Central memory CD8-positive, alpha-beta T cell (primary cell): ENCODE measurements at places on chromosomes 2 and 18.

DNA sequence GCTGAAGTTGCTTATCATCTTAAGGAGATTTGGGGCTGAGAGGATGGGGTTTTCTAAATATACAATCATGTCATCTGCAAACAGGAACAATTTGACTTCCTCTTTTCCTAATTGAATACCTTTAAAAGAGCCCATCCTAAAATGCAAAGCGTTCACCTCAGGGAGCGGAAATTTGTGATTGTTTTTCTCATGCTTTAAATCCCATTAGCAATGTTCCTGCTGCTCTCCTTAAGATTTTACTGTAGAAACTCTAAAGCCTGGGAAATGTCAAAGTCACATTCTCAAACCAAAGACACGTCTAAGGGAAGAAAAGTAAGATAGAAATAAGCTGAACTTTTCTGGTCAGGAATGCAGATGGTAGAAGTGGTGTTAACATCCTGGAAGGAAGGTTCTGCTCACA lies 285.8 kb upstream of the MAP2 start:
- DNase-seq: no peak

- DNase-seq: no peak
These were observed 133.5 kb downstream of the TFCP2L1 start for GRCh38 chr2:121151311-121152109.

DNA sequence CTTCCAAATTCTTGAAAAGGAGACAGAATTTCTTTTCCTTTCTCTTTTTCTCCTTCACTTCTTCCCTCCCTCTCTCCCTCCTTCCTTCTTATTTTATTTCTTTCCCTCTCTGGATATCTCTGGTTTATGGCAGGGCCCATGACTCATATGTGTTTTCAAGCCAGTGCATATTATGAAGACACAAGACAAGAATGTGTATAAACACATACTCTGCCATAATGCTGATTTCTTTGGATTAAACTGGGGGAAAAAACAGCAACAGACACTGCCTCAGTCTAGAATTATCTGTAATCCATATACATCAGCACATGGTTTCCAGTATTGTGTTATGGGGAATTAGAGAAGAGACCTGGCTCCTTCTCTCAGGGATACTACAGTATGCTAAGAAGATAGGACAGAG lies 82.8 kb upstream of the CPO start:
- no peak for DNase-seq

DNA sequence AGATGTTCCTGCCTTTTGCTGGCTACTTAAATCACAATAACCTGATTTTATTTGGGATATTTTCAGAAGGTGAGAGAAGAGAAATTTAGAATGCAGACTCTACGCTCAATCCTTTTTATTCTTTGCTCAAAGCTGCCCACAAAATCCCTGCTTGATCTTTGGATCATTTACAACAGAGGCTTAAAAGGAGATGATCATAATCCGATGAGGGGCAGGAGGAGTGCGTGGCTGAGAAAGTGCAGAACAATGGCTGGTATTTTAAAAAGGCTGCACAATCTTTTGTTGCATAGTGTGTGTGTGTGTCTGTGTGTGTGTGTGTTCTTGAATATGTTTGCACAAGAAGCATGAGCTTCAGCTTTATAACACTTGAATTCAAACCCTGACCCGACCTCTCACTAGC lies 256.3 kb upstream of the MYT1L start:
- no peak for DNase-seq

DNA sequence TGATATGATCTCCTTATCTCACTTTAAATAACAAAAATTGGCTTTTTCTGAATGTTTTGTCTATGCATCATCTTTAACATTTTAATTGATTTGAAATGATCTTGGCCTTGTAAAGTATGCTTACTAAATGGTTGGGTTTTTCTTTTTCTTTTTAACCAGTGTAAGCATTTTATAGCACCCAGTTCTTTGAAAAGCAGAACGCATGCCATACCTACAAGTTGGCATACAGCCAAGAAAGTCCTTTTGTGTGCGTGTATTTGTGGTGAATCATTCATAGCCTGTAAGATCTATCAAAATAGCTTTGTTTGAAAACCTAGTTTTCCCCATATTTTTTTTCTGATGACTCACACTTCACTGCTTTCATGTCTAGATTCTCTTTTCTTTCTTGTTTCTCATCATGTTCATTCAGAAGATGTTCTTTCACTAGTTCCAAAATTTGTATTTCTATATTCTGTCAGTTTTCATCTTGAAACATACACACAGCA lies 4.1 kb upstream of the VRK2 start:
- DNase-seq: no peak

DNA sequence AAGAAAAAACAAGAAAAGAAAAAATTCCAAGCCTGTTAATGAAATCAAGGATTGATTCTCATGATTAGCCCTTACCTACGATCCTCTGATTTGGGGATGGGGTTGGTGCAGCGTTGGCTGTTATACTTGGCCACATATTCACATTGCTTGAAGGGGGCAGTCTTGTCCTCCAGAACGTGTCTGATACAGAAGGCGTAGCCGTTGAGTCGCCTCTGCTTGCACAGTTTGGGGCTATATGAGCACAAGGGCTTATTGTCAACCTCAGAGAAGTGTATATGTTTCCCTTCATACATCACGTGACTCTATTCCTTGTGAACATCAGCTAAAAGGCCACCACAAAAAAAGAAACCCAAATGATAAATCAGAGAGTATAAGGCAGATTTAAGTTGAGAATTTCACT lies 23.2 kb downstream of the INO80D start:
- DNase-seq: no peak

DNA sequence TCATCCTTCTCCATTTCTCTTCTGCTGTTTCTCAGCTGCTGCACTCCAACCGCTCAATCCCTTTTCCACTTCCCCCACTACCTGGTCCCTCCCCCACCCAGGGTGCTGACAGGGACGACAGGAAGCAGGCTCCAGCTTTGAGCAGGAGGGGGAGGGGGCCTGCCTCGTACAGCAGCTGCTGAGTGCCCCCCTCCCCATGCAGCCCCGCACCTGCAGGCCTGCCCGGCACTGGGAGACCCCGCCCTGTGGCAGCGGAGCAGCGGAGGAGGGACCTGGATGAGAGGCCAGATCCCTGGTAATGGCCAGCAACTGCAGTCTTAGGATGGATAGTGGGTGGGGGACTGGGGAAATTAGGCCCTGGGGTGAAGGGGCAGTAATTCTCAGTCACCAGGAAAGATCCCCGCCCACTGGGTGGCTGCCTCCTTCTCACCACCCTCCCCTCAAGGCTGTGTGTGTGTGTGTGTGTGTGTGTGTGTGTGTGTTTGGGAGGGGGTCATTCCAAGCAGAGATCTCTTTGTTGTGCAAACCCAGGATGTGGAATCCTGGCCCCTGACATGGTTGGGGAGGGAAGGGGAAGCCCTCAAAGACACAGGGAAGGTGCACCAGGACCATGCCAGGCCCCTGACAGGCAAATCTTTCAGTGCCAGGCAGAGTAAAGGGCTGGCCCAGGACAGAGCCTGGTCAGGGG lies 6.8 kb upstream of the CRYBA2 start:
- no peak for DNase-seq

GRCh38 chr2:67663776-67664175 lies 266.6 kb downstream of the ETAA1 start:
- no peak for DNase-seq

- no peak for DNase-seq
These were observed 397.1 kb downstream of the ERBB4 start for GRCh38 chr2:212141499-212141898.

DNA sequence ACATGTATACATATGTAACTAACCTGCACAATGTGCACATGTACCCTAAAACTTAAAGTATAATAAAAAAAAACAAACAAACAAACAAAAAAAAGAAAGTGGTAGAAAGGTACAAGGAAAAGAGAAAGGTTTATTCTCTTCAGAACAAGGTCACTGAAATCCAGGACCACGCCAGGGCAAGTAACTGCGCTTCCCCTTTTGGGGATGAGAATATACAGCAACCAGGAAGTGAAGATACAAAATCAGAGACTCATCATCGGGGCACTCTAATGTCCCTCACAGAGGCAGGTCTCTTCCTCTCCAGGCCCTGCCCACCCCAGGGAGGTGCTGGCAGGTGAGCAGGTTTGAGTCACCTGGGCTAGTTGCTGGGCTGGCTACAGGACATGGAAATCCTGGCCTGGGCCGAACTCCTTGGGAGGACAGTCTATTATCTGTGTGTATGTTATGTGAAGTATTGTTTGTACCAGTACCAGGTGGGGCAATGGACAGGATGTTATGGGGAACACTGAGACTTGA lies 100.4 kb upstream of the GPR45 start:
- DNase-seq: no peak

- DNase-seq: no peak
These were observed 42.0 kb downstream of the NEURL3 start for GRCh38 chr2:96463119-96463518.

GRCh38 chr18:48137374-48138081 lies 207.1 kb upstream of the SMAD2 start:
- DNase-seq: no peak

DNA sequence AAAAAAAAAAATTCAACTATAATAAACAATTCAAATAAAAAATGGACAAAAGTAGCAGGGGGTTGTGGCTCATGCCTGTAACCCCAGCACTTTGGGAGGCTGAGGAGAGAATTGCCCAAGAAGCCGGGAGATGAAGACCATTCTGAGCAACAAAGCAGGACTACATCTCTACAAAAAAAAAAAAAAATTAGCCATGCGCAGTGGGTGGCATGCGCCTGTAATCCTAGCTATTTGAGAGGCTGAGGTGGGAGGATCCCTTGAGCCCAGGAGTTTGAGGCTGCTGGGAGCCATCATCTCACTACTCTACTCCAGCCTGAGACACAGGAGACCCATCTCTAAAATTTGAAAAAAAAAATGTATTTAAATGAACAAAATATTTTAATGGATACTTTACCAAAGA lies 4.4 kb upstream of the CACNB4 start:
- DNase-seq: no peak

DNA sequence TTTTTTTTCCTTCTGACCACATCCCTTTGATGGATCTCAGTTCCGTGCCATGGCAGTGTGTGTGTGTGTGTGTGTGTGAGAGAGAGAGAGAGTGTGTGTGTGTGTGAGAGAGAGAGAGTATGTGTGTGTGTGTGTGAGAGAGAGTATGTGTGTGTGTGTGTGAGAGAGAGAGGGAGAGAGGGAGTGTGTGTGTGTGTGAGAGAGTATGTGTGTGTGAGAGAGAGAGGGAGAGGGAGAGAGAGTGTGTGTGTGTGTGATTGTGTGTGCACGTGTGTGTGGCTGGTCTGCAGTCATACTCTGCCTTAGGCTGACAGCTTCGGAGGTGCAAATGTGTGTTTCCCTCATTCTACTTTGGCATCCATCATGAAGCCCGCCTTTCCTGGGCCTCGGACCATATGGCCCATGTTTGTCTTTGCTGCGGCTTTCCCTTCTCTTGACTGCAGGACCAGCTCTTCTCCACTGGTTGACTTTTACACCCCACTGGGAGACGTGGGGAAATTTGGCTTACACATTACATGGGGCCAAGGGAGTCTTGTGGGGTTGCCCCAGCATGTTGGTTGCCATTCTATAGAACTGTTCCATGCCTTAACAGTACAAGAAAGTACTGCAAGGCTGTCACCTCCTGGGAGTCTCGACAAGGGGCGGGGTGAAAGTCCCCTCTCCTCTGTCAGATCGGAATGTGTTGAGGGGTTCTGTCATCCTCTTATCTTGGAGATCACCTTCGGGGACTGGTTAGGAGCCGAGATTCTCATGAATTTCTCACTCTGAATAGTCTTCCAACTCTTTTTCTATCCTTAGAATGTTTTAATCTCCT lies 21.6 kb downstream of the TSN start:
- no peak for DNase-seq

- no peak for DNase-seq
These were observed 1.1 kb downstream of the COBLL1 start for GRCh38 chr2:164840458-164840929.

DNA sequence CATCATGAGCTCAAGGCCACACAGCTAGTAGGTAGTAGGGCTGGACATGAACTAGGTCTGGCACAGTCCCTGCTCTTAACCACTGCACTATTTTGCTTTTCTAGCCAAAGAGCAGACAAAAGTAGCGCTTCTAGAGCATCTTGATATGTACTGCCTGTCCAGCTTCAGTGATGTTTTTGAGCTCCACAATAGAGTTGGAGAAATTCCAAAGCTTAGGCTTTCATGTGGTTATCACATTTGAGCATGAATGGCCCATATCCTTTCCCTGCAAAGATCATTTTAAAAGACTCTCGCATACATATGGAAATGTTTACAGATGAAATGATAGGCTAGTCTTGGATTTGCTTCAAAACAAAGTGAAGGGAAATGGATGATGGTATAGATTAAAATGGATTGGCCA lies 128.7 kb downstream of the MAP3K20 start:
- no peak for DNase-seq

DNA sequence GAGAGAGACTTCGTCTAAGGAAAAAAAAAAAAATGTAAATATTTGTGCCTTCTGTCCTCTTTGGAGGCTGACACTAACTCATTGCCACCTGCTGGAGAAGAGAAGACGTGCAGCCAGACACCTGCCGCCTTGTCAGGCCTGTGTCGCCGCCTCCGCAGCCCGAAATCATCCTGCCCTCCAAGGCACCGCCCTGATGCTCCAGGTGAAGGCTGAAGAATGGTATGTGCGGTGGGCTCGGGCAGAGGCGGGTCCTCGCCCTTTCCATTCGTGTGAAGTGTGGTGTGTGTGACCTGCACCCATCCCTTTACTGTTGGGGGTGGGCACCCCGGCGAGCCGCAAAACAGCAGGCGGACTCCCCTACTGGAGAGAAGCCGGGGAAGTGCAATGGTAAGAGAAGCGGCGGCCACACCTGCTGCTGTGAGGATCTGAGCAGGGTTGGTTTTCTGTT lies 60.4 kb downstream of the FAM161A start:
- peak; percentile 47 for DNase-seq

GRCh38 chr2:64605991-64606478 lies 47.7 kb downstream of the SERTAD2 start:
- DNase-seq: no peak

GRCh38 chr2:150075831-150076230 lies 411.6 kb downstream of the RND3 start:
- no peak for DNase-seq

DNA sequence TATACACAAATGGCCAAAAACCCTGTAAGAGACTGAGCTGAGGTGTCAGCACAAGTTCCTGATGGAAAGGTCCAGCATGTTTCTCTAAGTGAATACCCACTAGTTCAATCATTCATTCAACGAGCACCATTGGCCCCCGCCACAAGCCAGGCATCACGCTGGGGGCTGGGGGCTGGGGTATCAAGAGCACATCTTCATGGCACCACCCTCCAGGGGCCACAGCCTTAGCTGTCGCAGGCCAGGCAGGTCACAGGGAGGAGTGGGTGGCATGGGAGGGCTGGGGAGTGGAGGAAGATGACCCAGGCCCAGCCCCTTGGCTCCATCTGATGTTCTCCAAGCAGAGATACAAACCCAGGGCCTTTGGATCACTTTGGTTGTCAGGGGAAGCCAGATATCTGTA lies 97.9 kb downstream of the ACKR3 start:
- DNase-seq: no peak
